ENCODE measurements at places on chromosomes 3 and 15.

GRCh38 chr3:168034152-168034928 lies 61.4 kb downstream of the GOLIM4 start:
- peak; percentile 89 for DNase-seq

DNA sequence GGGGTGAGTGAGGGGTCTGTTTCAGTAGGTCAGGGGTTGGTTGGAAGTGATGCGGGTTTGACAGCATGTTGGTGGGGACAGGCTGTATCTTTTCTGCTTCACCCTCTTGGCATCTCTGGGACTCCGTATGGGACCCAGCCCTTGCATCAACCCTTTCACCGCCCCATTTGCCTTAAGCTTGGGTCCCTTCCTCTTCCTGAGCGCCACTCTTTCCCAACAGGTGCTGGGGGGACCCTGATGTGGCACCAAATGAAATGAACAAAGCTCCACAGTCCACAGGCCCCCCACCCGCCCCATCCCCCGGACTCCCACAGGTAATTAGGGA lies 1.1 kb downstream of the EIF4G1 start:
- DNase-seq, result peak; percentile 55

DNA sequence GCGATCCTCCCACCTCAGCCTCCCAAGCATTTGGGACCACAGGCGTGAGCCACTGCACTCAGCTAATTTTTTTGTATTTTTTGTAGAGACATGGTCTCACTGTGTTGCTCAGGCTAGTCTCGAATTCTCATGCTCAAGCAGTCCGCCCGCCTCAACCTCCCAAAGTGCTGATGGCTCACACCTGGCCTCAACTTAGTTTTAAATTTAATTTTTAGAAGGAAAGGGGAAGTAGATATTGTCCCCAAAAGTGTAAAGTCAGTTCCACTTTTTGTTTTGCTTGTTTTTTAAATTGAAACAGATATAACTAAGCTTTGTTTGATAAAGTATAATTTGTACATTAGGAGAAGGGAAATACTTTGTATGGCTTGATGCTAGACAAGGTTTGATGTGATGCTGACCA lies 31.3 kb upstream of the NFKBIZ start:
- DNase-seq, result no peak

GRCh38 chr3:194404365-194405140 lies 5.5 kb upstream of the GP5 start:
- peak; percentile 74 for DNase-seq

DNA sequence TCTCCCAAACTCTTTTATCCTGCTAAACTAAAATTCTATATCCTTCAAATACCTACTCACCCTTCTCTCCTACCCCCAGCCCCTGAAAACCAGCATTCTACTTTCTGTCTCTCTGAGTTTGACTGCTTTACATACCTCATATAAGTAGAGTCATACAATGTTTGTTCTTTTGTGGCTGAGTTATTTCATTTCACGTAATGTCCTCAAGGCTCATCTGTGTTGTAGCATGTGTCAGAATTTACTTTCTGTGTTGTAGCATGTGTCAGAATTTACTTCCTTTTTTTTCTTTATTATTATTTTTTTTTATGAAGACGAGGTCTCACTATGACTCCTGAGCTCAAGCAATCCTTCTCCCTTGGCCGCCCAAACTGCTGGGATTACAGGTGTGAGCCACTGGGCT lies 20.1 kb downstream of the IFT122 start:
- no peak for DNase-seq

GRCh38 chr3:71850654-71851053 lies 65.7 kb upstream of the PROK2 start:
- no peak for DNase-seq

GRCh38 chr3:136882571-136882970 lies 20.6 kb downstream of the NCK1 start:
- DNase-seq, result no peak

GRCh38 chr3:101172516-101172915 lies 147.9 kb downstream of the IMPG2 start:
- no peak for DNase-seq

- DNase-seq, result peak; percentile 80
Observed at GRCh38 chr15:57019496-57020160, 101.2 kb downstream of the TCF12 start.

DNA sequence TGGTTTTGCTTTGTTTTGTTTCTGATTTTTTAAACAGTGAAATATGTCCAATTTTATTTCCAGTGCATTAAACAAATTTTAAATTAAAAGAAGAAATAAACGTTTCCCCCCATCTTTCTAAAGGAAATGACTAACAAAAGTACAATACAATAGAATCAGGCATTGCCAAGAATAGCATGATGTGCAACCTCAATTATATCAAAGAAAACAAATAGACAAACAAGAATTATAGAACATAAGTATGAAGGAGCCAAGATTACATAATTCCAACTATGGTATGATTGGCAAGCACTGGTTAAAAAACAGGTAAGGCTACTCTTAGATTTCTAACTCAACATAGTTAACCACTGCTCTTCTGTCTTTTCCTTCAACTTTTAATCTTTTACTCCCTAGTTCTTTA lies 26.4 kb downstream of the TIGIT start:
- DNase-seq, result peak; percentile 21

GRCh38 chr3:48945891-48946549 lies 27.4 kb downstream of the ARIH2 start:
- DNase-seq, result no peak

DNA sequence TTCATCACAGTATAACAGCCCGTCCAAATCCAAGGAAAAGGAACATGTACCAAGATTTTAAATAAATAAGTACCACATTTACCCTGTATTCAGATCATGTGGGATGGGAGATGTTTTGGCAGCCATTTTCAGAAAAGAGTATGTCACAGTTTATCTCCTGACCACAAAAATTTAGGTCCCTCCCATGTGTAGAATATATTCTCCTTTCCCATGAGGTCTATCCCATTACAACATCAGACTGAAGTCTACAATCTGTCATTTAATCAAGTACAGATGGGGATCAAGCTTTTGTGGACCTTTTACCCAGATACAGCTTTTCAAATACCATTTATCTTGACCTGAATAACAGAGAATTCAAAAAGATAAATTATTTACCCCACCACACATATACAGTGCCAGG lies 444.5 kb downstream of the PLOD2 start:
- peak; percentile 49 for DNase-seq

GRCh38 chr15:76340198-76340802 lies 3.7 kb downstream of the ISL2 start:
- peak; percentile 62 for DNase-seq
